ENCODE measurements at places on chromosomes 2 and 18. TPM values are rescaled to one million over a fixed set of nuclear protein-coding genes. Genes with fewer than 3 reads are reported as not detected.

Gene SF3B6
- total RNA-seq = 159 TPM

Gene POMC
- total RNA-seq = 6.8 TPM

Gene GAD1
- 0.74 TPM for total RNA-seq

Gene ZFP36L2
- 58.4 TPM for total RNA-seq

Gene RFX8
- not detected for total RNA-seq

Gene EGR4
- 0.41 TPM for total RNA-seq

Gene CYP27A1
- not detected for total RNA-seq

Gene SLC9A4
- total RNA-seq = not detected

DNA sequence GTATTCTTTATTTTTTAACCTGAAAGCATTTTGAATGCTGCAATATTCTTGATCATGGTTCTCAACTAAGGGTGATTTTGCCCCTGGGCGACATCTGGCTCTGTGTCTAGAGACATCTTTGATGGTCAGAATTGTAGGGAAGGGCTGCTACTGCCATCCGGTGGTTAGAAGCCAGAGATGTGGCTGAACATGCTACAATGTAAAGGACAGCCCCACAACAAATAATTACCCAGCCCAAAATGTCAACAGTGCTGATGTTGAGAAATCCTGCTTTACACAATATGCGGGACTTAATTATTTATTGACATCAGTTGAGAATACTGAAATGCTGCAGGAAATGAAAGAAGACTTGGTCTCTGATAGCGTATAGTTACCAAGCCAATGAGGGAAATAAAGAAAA lies 37.5 kb upstream of the SERPINB2 start:
- H3K36me3 ChIP-seq = no peaks in the 10 kb centered on the region
- H3K4me3 ChIP-seq = no peak overlapping the region
- no peak for DNase-seq
- H3K27ac ChIP-seq = no peak overlapping the region
- H3K27me3 ChIP-seq = peaks cover 19% of the 10 kb centered on the region
- no peaks in the 10 kb centered on the region for H3K4me1 ChIP-seq

- peaks cover 3% of the 10 kb centered on the region for H3K36me3 ChIP-seq
- DNase-seq = no peak
- no peak overlapping the region for H3K27ac ChIP-seq
- H3K4me1 ChIP-seq = peaks cover 8% of the 10 kb centered on the region
- peaks cover 35% of the 10 kb centered on the region for H3K27me3 ChIP-seq
Measured at GRCh38 chr2:222431869-222432268, 7.5 kb downstream of the SGPP2 start.

DNA sequence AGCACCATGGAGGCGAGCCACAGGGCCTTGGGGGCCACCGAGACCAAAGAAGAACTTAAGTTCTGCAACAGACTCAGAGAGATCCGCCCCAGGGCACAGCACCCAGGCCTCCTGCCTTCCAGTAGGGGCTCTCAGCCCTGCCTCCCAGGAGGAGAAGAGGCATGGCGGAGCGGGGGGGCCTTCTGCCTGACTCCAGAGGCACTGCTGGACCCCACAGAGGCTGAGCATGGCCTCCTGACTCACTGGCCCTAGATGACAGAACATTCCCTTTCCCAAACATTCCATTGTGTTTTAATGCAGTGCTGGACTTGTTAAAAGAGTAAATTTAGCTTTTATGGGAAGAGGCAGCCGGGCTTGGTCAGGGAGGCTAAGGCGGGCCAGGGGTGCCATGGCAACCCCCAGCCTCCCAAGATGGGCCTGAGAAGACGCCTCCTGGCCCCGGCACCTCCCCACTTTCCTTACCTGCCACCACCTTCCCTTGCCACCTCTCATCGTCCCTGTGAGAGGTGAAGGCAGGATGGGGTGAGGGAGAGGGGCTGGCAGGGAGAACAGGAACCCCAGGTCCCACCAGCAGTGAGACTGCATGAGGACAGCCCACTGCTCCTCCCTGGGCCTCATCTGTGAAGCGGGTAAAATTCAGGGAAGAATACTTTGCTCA lies 65.4 kb downstream of the SMAD7 start:
- peaks cover 5% of the 10 kb centered on the region for H3K4me1 ChIP-seq
- DNase-seq = no peak
- H3K27me3 ChIP-seq = no peaks in the 10 kb centered on the region
- H3K36me3 ChIP-seq = no peaks in the 10 kb centered on the region
- no peak overlapping the region for H3K4me3 ChIP-seq
- no peak overlapping the region for H3K27ac ChIP-seq

DNA sequence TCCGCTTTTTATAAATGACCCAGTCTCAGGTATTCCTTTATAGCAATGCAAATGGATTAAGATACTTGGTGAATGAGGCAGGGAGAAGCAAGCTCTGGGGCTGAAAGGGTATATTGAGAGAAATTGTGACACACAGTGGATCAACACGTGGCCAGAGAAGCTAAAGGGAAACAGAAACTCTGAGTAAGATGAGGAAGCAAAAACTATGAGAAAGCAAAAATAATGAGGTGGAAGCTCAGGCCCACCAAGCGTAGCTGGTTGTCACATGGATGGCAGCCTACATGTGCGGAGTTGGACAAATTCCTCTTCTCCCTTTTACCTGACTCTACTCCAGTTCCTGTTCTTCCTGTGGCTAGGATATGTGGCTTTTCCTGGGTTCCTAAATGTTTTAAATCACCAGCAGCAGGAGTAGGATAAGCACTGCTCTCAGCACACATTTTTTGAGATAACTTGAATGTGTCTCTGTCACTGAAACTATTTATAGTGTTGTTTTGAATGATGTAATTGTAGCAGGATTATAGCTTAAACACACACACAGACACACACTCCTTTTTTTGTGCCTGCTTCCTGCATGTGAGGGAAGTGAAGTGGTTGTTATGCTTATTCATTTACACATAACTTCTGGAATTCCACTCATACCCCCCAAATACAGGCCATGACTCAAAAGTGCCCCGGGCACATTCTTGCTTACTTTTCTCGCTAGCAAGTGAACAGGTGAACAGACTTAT lies 30.1 kb upstream of the EPC2 start:
- H3K36me3 ChIP-seq = no peaks in the 10 kb centered on the region
- no peak for DNase-seq
- peaks cover 18% of the 10 kb centered on the region for H3K4me1 ChIP-seq

DNA sequence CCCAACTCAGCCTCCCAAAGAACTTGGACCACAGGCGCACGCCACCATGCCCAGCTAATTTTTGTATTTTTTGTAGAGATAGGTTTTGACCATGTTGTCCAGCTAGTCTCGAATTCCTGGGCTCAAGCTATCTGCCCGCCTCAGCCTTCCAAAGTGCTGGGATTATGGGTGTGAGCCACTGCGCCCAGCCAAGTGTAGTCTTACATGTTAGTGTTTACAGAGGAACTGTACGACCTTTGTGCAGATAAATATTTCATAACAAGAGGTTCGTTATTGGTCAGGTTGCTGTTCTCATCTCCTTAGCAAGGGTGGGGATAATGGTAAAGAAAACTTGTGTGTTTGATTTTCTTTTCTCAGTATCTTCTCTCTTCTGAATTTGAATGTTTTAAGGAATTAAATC lies 46.5 kb downstream of the RALBP1 start:
- H3K4me3 ChIP-seq = no peak overlapping the region
- H3K4me1 ChIP-seq = peaks cover 8% of the 10 kb centered on the region
- DNase-seq = no peak
- H3K36me3 ChIP-seq = peaks cover 5% of the 10 kb centered on the region
- no peak overlapping the region for H3K27ac ChIP-seq
- H3K27me3 ChIP-seq = no peaks in the 10 kb centered on the region

DNA sequence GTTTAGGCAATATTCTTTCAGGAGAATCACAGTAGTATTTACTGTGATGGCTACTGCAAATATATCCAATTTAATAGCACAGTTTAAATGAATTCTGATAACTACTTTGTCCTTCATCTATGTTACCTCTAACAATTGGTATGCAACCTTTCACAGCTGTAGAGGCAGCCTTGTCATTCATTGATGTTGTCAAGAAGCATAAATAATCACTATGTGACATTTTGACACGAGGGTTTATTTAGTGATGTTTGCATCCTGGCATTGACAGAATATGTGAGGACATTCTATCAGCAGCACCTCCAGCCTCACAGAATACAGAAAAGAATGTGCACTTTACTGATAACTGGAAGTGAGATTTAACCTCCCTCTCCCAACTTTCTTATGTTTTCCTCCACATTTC lies 9.3 kb upstream of the KCNJ3 start:
- DNase-seq = no peak
- no peak overlapping the region for H3K27ac ChIP-seq
- no peaks in the 10 kb centered on the region for H3K4me1 ChIP-seq
- H3K4me3 ChIP-seq = no peak overlapping the region
- no peaks in the 10 kb centered on the region for H3K27me3 ChIP-seq

- no peak overlapping the region for H3K27ac ChIP-seq
- no peak for DNase-seq
- no peaks in the 10 kb centered on the region for H3K36me3 ChIP-seq
- no peak overlapping the region for H3K4me3 ChIP-seq
- H3K27me3 ChIP-seq = peaks cover 4% of the 10 kb centered on the region
- no peaks in the 10 kb centered on the region for H3K4me1 ChIP-seq
Measured at GRCh38 chr2:30678410-30679137, 128.7 kb downstream of the CAPN13 start.

GRCh38 chr2:74181739-74182138 lies 3.1 kb upstream of the MOB1A start:
- no peak for DNase-seq
- H3K27ac ChIP-seq = no peak overlapping the region
- H3K27me3 ChIP-seq = no peaks in the 10 kb centered on the region
- peaks cover 23% of the 10 kb centered on the region for H3K4me1 ChIP-seq
- peaks cover 6% of the 10 kb centered on the region for H3K36me3 ChIP-seq
- H3K4me3 ChIP-seq = no peak overlapping the region

GRCh38 chr2:237563816-237564215 lies 2.6 kb upstream of the PRLH start:
- no peaks in the 10 kb centered on the region for H3K27me3 ChIP-seq
- no peak overlapping the region for H3K27ac ChIP-seq
- no peaks in the 10 kb centered on the region for H3K4me1 ChIP-seq
- DNase-seq = no peak

- H3K4me3 ChIP-seq = no peak overlapping the region
- no peak for DNase-seq
- H3K36me3 ChIP-seq = peaks cover 21% of the 10 kb centered on the region
- H3K27ac ChIP-seq = peak overlapping the region; percentile 81
- H3K27me3 ChIP-seq = no peaks in the 10 kb centered on the region
- H3K4me1 ChIP-seq = peaks cover 11% of the 10 kb centered on the region
Measured at GRCh38 chr2:159497847-159498246, 118.5 kb downstream of the BAZ2B start.

DNA sequence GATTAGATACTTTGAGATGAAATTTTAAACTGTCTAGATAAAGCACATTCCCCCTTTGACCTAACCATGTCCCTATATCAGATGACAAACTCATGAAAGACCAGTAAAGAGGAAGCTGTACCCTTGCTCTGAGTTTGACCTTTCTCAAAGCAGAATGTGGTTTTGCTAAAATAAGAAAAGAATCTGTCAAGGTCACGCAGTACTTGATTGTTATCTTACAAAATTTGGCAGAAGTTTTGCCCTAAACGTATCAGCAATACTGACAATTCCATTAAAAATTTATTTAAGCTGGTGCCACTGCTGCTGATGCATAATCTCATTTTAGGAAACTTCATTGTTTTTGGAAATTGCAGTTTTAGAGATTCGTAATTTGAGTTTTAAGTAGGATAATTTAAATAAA lies 31.2 kb upstream of the GALM start:
- H3K4me3 ChIP-seq = no peak overlapping the region
- H3K27ac ChIP-seq = no peak overlapping the region
- no peaks in the 10 kb centered on the region for H3K36me3 ChIP-seq
- H3K27me3 ChIP-seq = peaks cover 3% of the 10 kb centered on the region

DNA sequence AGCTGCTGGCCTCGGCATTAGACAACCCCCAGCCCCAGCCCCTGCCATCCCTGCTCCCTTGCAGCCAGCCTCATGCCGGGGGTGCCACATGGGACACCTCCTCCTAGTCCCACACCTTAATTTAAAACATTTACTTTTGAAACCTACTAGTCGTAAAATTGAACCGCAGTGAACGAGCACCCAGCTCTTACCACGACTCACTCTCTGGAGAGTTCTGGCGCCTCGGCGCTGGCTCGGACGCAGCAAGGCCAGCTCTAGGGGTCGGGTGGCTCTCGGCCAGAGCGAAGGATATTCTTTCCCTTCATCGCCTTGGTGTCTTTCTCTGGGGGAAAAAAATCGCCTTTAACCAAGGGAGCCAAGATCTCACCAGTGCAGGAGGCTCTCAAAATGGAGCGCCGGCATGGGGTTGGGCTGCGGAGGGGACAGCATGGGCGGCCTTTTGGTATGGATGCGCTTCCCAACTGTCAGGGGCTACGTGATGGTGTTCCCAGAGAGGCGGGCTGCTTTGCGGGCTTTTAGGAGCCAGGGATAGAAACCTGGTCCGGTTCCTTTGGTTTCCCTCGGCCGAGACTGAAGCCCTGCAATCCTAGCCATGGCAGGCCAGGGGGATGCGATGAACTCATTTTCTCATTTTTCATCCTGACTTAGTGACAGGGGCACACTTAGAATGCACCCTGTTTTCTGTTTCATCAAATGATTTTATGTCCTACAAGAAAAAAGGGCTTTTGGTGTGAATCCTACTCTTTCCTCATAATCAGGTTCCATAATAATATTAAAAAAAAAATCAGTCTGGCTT lies 2.0 kb downstream of the HPCAL1 start:
- peak overlapping the region; percentile 85 for H3K27ac ChIP-seq
- H3K4me1 ChIP-seq = peaks cover 65% of the 10 kb centered on the region
- H3K4me3 ChIP-seq = peak overlapping the region; percentile 91
- no peak for DNase-seq

GRCh38 chr2:38201784-38202183 lies 125.8 kb upstream of the CYP1B1 start:
- no peak overlapping the region for H3K27ac ChIP-seq
- no peak for DNase-seq
- no peak overlapping the region for H3K4me3 ChIP-seq
- H3K4me1 ChIP-seq = no peaks in the 10 kb centered on the region
- H3K27me3 ChIP-seq = peaks cover 46% of the 10 kb centered on the region

DNA sequence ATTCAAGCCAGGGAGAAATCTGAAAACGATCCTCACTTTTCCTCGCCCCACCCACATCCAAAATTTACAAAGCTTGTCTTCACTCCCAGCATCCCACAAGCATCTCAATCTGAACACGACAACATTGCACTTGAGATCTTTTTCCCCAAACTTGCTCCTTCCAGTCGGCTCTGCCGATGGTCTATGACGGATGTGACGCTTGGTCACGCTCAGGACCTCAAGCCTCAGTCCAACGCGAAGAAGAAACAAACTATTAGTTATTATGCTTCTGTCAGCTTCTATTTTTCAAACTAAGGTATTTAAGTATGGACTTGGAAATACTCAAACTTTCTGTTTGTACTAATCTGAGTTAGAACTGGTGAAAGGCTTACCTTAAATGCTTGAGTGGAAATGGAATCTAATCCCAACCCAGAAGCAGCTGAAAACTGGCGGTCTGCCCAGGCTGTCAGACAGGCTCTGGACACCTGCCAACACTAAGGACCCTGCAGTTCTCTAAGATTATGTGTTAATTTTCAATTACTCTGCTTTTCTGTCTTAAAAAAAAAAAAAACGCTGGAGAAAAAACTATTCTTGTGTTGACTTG lies 132.1 kb upstream of the DNMT3A start:
- no peak overlapping the region for H3K27ac ChIP-seq
- DNase-seq = no peak
- no peak overlapping the region for H3K4me3 ChIP-seq
- no peaks in the 10 kb centered on the region for H3K27me3 ChIP-seq
- H3K4me1 ChIP-seq = no peaks in the 10 kb centered on the region

- DNase-seq = no peak
- H3K36me3 ChIP-seq = peaks cover 2% of the 10 kb centered on the region
- peaks cover 3% of the 10 kb centered on the region for H3K4me1 ChIP-seq
Measured at GRCh38 chr2:120669971-120670370, 65.7 kb upstream of the GLI2 start.

- H3K27me3 ChIP-seq = no peaks in the 10 kb centered on the region
- H3K4me1 ChIP-seq = peaks cover 31% of the 10 kb centered on the region
- DNase-seq = no peak
- H3K27ac ChIP-seq = peak overlapping the region; percentile 89
- peak overlapping the region; percentile 8 for H3K4me3 ChIP-seq
- no peaks in the 10 kb centered on the region for H3K36me3 ChIP-seq
Measured at GRCh38 chr2:68907920-68908253, 36.7 kb upstream of the BMP10 start.
